ENCODE measurements at places on chromosomes 1 and 21.

DNA sequence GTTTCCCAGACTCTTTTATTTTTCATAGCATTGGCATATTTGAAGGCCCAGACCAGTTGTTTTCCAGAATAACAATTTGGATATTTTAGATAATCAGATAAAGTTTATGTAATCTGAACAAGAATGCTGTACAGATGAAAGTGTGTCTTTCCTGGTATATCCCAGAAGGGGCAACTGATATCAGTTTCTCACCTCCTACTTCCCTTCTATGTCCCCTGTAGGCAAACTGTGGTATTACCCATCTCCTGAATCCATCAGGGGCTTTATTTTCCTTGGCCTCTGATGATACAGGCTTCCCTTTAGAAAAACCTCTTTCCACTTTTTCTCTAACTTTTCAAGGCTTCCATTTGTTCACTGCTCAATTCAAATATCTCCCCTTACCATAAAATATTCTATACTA lies 87.5 kb upstream of the RGS1 start:
- no peak for DNase-seq

DNA sequence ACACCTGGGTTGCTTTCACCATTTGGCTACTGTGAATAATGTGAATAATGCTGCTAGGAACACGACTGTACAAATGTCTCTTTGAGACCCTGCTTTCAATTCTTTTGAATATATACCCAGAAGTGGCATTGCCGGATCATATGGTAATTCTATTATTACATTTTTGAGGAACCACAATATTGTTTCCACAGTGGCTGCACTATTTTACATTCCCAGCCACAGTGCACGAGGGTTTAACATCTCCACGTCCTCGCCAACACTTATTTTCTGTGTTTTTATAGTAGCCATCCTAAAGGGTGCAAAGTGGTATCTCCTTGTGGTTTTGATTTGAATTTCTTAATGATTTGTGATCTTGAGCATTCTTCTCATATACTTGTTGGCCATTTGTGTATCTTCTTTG lies 15.7 kb downstream of the FHAD1 start:
- no peak for DNase-seq

GRCh38 chr21:40613546-40614030 lies 233.4 kb downstream of the DSCAM start:
- DNase-seq: no peak

DNA sequence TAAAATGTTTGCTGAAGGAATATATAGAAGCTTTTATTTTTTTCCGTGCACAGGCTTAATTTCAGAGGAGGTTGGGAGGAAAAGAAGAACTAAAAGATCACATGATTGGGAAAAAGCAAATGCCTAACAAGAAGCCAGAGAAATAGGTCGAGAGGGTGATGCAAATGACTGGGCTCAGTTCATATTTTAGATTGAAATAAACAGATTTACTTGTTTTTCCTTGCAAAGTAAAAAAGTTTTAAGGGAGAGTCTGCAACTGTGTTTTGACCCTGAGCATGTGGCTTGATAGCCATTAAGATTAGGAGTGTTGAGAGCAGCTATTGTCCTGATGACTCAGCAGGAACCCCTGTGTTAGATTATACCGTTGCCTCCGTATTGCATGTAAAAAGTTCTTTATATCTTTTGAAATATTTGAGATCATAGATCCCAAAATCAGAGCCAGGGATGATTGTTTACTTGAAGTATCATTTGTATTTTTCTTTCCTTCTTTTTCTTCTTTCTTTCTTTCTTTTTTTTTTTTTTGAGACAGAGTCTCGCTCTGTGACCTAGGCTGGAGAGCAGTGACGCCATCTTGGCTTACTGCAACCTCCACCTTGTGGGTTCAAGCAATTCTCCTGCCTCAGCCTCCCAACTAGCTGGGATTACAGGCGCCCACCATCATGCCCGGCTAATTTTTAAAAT lies 20.2 kb downstream of the CLIC4 start:
- no peak for DNase-seq

DNA sequence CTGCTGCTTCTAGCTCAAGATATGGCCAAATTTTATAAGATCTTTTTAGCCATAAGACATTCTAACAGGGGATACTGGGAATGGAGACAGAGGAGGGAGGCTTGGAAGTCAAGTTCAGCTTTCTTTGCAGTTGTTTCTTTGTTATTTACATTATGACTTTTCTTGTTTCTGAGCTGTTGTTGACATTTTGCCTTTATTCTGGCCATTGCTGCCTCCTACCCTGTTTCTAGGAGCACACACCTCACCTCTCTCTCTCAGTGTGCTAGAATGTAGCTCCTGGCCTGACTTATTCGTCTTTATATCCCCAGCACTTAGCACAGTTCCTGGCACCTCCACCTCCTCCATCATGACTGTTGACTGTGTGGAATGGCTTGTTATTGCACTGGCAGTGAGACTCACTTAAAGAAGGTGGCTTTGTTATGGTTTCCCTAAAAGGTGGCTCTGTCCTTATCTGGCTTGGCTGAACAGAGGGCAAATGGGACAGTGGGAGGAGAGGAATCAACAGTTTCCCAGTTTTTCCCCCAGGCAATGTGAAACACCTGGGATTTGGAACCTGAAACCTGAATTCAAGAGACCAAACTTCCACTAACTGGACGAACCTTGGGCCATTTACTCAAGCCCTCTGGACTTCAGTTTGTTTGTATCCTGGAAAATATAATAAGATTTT lies 76.1 kb upstream of the PPP2R5A start:
- no peak for DNase-seq

DNA sequence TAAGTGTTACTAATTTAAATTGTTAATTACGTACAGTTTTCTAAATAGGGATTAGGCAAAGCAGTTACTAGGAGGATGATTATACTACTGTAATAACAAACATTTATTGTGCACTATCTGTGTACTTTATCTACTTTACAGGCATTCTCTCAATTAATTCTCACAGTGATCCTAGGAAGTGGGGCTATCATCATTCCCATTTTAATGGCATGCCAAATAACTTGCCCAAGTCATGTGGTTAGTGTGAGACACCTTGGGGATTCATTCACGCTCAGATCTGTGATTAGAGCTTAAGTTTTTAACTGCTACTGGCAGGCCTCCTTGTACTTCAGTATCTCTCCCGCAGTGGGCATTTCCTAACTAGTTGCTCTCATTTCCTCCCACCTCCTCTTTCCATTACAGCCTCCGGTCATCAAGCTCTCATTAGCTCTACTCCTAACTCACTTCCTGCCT lies 11.5 kb downstream of the PHLDA3 start:
- no peak for DNase-seq

DNA sequence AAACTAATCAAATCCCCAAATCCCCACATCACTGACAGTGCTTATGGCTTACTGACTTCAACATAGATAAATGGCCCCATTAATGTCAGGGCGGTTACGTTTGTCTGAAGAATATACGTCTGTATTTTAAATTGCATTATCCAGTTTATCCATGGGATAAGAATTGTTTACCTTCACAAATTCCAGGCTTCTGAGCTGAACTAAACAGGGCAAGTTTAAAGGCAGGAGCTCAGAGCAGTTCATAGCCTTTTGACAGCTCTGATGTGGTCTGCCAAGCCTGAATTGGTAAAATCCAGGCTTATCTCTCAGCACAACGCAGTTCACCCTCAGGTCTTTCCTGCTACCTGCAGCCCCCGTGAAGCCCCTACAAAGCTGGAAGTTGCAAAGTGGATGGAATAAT lies 79.5 kb upstream of the GREM2 start:
- no peak for DNase-seq

- no peak for DNase-seq
Measured at GRCh38 chr1:34808051-34808810, 15.4 kb downstream of the GJA4 start.

GRCh38 chr1:206555473-206555935 lies 48.2 kb downstream of the RASSF5 start:
- no peak for DNase-seq

DNA sequence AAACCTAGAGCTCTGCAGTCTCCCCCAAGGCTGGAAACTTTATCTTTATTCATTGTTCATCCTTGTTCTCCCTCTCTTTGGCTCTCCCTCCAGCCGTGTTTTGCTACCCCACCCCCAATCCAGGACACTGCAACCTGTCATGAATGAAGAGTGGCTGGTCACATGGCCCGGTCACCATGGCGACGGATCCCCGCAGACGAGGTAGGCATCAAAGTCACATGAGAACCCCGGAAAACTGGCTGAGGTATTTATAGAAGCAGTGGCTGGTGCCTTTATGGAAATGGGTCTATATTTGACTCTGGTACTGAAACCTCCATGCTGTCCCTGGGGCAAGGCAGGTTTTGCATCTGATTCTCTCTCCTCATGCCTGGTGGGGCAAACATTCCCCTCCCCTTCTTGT lies 13.4 kb upstream of the SLC6A17 start:
- no peak for DNase-seq

DNA sequence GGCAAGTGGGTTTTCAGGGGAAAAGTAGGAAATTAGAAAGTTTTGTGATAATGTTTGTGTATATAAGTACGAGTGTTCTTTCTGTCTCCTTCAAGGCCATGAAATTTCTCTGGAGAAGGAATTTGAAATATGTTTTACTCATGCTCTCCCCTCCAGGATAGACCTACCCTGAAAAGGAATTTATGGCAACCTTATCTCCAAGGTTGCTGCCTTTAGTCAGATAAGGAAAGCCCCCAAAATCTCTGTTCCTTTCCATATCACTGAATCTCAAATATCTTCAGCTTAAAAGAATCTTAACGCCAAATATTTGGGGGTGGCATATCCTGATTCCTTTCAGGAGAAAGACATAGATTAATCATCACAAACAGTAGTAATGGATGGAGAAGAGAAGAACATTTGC lies 499 bp upstream of the C4BPB start:
- peak; percentile 65 for DNase-seq

DNA sequence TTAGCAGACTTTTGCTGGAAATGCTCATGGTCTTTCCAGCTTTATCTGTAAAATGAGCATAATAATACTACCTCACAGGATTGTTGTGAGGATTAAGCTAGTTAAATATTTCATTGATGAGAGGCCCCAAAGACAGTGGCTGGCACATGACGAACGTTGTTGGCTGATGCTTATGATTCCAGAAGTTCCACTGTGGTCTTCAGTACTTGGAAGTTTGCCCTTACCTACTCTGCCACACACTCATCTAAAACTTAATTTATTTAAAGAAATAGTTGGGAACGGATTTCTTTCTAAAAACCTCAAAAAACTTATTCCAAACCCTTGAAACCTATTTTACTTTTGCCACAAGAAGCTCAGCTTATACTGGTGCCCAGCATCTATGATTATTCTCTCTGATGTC lies 170.7 kb downstream of the DHRS3 start:
- peak; percentile 77 for DNase-seq

DNA sequence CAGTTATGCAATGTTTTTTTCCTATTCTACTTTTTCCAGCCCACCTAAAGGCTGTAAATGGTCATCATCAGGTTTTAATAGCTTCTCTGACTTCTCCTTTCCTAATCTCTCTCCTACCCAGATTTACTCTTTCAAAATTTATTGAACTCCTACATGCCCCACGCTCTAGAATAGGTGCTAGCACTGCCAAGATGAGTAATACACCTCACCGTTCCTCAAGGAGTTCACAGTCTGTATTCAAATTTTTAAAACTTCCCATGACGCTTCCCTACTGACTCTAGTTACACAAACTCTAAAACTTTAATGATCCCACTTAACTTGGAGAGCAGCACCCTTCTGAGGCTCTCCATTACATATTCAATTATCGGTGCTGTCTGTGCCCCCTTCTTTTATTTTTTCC lies 51.6 kb downstream of the ALG14 start:
- DNase-seq: no peak

DNA sequence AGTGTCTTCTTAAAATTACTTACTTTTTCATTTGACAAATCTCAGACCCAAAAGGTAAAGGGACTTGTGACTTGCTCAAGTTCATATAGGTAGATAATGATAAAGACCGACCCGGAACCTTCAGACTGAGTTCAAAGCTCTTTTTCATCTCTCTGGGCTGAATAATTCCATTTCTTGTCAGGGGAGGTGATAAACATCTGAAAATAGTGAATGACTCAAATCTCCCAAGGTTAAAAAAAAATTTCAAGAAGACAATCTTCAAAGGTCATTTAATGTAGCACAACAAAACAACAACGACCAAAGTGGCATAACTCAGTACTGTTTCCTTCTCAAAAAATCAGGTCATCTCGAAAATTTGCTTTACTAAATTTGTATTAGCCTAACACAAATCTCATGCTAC lies 20.6 kb downstream of the LUZP1 start:
- no peak for DNase-seq

- DNase-seq: no peak
Measured at GRCh38 chr1:89546082-89546889, 21.7 kb downstream of the LRRC8B start.

GRCh38 chr1:37290718-37291117 lies 183.7 kb upstream of the ZC3H12A start:
- no peak for DNase-seq

- no peak for DNase-seq
Measured at GRCh38 chr1:196361112-196361714, 247.0 kb downstream of the KCNT2 start.

DNA sequence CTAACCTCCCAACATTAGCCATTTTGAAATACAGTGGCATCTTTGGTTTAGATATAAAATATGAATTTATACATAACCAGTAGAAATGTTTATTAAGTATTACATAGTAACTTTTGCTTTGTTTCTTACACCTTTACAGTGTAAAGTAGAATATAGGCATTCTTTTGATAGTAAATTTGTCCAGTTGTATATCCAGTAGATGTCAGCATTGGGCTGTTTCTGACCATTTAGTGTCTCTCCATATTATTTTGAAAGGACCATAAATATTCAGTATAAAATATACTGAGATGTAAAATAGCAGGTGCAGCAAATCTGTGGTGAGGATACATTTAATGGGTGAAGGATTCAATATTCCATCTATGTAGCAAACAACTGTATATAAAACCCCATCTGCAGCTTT lies 115.8 kb upstream of the ZRANB2 start:
- peak; percentile 7 for DNase-seq

GRCh38 chr1:230381049-230381467 lies 45.1 kb downstream of the PGBD5 start:
- no peak for DNase-seq

- DNase-seq: no peak
Measured at GRCh38 chr1:15425958-15426357, 12.3 kb upstream of the CTRC start.

DNA sequence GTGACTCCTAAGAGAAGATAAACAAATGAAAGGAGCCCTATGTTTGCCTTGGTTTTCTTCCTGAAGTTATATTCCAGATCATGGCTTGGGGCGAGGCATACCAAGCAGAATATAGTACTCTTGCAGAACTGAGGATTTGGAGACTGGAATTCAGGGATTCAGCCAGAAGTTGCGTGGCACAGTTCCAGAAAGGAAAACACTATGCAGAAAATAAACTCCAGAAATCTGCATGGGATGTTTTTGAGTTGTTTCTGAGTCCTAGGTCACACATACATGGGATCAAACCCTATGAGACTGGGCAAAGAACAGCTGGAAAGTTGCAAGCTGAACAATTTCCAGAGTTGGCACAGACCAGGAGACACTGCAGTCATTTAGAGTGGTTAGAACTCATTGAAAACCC lies 42.9 kb upstream of the IFFO2 start:
- DNase-seq: no peak

GRCh38 chr1:117392771-117393170 lies 25.5 kb downstream of the MAN1A2 start:
- no peak for DNase-seq

Measured in HS-27A (cell line).